Mesenteric fat pad (tissue), 1 donor: ENCODE measurements at places on chromosomes 5 and 9. TPM values are rescaled to one million over a fixed set of nuclear protein-coding genes. Genes with fewer than 3 reads are reported as not detected.

The PCDHA9 gene
- 0.22 TPM for total RNA-seq

DNA sequence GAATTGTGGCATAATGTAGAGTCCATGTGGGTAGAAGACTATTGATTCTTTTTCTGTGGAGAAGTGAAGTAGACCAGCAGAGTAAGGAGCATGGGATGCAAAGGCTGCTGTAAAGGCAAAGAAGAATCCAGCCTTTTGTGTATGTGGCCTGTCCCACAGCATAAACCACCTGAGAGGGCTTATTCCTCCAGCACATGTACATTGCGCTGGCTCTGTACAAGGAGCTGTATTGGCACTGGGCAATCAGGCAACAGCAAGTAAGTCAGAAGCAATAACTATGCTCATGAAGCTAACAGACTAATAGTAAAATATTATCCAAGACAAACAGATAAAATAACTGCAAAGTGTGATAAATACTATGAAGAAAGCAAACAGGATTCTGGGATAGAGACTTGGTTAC lies 86.2 kb downstream of the LURAP1L start:
- no peak for DNase-seq

GRCh38 chr5:1724822-1725602 lies 74.6 kb downstream of the MRPL36 start:
- DNase-seq = peak; percentile 87

The LRRC8A gene
- 40.5 TPM for total RNA-seq

- no peak for DNase-seq
Observed at GRCh38 chr5:142152384-142152732, 43.8 kb downstream of the NDFIP1 start.

GRCh38 chr5:179974946-179975712 lies 67.4 kb upstream of the TBC1D9B start:
- no peak for DNase-seq

The C9orf40 gene
- total RNA-seq = 3.3 TPM

- no peak for DNase-seq
Observed at GRCh38 chr9:129972816-129973215, 70.2 kb downstream of the FNBP1 start.

The GGTA1 gene
- total RNA-seq = 6.0 TPM

GRCh38 chr9:122193651-122194050 lies 33.9 kb downstream of the MORN5 start:
- no peak for DNase-seq
